ENCODE measurements at places on chromosomes 4 and X. TPM values are rescaled to one million over a fixed set of nuclear protein-coding genes. Genes with fewer than 3 reads are reported as not detected.
A peak's percentile ranks its signal among the peaks of the same experiment; 100 is the strongest.

GRCh38 chrX:19887911-19888879, 795 bp upstream of the SH3KBP1 start:
- H3K4me3 ChIP-seq: peak overlapping the region; percentile 74
- DNase-seq: no peak
- no peaks in the 10 kb centered on the region for H3K27me3 ChIP-seq

- H3K4me3 ChIP-seq: no peak overlapping the region
- H3K27me3 ChIP-seq: no peaks in the 10 kb centered on the region
- H3K4me1 ChIP-seq: no peaks in the 10 kb centered on the region
- DNase-seq: no peak
- H3K36me3 ChIP-seq: peaks cover 8% of the 10 kb centered on the region
Observed at GRCh38 chrX:136689436-136689835, 41.5 kb downstream of the CD40LG start.

- no peak overlapping the region for H3K4me3 ChIP-seq
- H3K4me1 ChIP-seq: no peaks in the 10 kb centered on the region
- H3K27me3 ChIP-seq: no peaks in the 10 kb centered on the region
- DNase-seq: no peak
- no peak overlapping the region for H3K27ac ChIP-seq
Observed at GRCh38 chrX:117327373-117327772, 789.2 kb downstream of the KLHL13 start.

GRCh38 chr4:59553063-59553720, 1646.9 kb upstream of the ADGRL3 start:
- no peaks in the 10 kb centered on the region for H3K36me3 ChIP-seq
- H3K27me3 ChIP-seq: no peaks in the 10 kb centered on the region
- H3K4me3 ChIP-seq: no peak overlapping the region
- H3K27ac ChIP-seq: no peak overlapping the region

The MAGEB2 gene
- total RNA-seq: not detected

The FAM200B gene
- total RNA-seq: 57.4 TPM

The WDR17 gene
- total RNA-seq: 1.2 TPM

The HAND2 gene
- total RNA-seq: 108 TPM

Measured in right atrium auricular region (tissue), 2 donors.